T-helper 9 cell (primary cell): ENCODE measurements at places on chromosomes 6 and 20.

DNA sequence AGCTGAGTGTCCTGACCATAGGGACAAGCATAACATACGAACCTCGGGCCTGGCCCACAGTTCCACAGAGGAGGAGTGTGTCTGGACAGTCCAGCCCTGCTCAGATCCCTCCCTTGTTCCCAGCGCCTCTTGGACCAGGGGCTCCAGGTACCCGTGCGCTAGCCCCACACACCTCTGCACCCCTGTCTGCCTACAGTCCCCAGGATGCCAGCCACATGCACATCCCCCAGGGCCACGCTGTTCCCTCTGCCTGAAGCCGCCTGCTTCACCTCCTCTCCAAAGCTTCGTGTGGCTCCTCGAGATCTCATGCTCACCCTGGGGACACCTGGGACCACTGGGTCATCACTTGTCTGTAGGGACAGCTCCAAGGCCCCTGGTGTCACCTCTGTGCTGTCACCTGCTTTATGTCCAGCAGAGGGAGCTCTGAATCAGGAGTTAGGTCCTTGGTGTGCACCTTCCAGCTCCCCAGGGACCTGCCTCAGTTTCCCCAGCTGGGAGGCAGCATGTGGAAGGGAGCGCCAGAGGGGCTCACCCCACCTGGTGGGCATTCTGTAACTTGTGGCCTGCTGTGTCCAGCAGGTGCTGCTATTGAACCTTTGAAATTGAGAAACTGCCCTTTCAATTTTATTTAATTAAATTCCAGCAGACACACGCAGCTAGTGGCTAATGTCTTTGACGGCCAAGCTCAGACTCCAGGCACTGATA is 7.3 kb upstream of the YTHDF1 start:
- peak; percentile 31 for DNase-seq

GRCh38 chr20:24651976-24652345 is 182.5 kb downstream of the SYNDIG1 start:
- DNase-seq, result no peak

DNA sequence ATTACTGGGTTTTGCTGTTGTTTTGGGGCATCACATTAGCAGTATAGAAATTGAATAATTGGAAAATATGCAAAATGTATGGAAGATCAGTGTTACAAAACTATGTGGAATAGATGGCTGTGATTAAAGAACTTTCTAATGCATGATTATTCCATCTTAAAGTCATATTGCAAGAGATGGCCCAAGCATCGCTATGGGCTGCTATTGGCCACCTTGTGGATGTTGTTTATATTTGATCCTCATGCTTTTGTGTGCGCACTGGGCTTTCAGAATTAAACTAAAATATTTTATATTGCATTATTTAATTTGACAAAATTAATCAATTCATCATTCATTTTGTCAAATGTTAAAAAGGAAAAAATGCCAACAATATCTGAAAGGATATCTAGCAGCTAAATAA is 16.1 kb upstream of the HMGN3 start:
- DNase-seq, result no peak

DNA sequence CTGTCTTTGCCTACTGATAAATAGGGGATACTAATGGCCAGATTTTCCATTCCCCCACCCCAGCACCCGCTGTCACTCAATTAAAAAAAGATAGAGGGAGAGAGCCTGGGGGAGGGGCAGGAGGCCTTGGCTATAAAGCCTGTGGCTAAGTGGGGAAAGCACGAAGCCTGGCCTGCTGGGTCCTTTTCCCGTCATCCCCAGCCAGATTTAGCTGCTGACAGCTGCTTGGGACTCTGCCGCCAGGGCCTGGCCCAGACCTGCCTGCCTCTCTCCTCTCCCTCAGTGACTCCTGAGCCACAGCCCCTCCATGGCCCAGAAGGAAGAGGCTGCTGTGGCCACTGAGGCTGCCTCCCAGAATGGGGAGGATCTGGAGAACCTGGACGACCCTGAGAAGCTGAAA is at the start of gene APOBEC2:
TSS of gene APOBEC2 (plus strand) at position 162 of the 400 bp plus-strand sequence. CDS start at position 308, 146 bp downstream.
- DNase-seq, result no peak

DNA sequence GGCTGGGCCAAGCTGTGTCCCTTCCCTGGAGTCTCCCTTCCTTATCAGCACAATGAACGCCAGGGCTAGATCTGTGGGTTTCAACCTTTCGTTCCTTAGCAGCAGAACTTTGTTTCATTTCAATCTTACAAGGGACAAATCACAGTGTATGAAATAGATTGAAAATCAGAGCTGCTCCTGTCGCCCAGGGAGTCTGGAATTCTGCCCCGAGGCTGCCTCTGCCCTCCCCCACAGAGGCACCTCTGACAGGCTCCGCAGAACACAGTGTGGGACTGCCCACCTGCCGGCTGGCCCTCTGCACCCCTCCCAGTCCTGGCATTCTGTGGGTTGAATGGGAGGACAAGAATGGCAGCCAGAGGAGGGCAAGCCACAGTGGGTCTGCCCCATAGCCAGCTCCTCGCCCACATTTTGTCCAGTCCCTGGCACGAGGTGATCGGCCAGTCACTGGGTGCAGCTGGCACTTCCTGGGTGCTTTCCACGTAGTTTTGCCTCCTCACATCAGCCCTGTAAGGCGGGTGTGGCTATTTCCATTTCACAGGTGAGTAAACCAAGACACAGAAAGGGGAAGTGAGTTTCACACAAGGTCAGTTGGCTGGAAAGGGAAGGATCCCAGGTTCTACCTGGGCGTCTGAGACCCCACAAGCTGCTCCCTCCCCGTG is 26.1 kb downstream of the MANBAL start:
- no peak for DNase-seq

DNA sequence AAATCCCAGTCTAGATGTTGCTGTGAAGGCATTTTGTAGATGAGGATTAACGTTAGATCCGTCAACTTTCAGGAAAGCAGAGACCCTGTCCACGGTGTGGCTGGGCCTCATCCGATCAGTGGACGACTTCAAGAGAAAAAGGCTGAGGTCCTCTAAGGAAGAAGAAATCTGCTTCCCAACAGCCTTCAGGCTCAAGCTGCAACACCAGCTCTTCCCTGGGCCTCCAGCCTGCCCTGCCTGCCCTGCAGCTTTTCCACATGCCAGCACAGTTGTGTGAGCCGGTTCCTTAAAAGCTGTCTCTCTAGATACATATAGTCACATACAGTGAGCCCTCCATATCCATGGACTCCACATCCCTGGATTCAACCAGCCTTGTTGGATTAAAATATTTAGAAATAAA is 14.1 kb upstream of the PDE10A start:
- DNase-seq, result no peak

GRCh38 chr20:58986968-58987517 is 6.0 kb downstream of the NELFCD start:
- DNase-seq, result no peak

GRCh38 chr6:138593124-138593877 is 94.0 kb upstream of the NHSL1 start:
- DNase-seq, result peak; percentile 5

DNA sequence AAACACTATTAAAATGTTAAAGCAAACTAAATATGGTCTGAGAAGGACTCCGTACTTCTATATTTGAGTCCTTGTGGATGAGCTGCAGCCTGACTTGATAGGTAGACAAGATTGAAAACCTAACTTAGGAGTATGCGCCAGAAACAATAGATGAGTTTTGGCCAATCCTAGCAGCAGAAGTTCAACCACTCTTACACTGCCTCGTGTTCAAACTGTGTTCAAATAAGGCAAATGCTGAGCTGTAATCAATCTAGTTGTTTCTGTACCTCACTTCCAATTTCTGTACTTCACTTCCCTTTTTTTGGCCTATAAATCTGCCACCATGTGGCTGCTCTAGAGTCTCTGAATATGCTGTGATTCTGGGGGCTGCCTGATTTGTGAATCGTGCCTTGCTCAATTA is 13.2 kb upstream of the SERINC1 start:
- DNase-seq, result no peak

- no peak for DNase-seq
These were observed 474.4 kb upstream of the RNF217 start for GRCh38 chr6:124487623-124488431.

DNA sequence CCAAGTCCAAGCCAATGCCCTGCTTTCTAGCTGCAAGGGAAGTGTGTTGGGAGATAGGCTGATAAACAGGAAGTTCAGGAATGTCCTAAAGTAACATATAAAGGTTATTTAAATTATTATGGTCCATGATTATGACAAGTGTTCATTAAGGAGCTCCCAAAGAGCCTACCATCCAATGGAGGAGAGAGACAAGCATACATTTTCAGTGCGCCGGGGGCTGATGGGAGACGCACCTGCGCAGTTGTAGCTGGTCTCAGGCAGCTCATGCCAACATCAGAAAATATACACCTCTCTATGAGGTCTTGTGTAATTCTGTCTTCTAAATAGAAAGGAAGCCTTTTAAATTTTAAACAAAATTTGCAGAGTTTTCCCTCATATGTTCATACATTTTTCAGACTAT is 12.6 kb upstream of the SFT2D1 start:
- DNase-seq, result no peak

GRCh38 chr6:111980143-111980542 is 73.8 kb upstream of the CCN6 start:
- no peak for DNase-seq

- no peak for DNase-seq
These were observed 78.8 kb downstream of the PTCHD4 start for GRCh38 chr6:48032151-48032550.

- no peak for DNase-seq
These were observed 67.9 kb upstream of the MAP7 start for GRCh38 chr6:136618086-136618485.

GRCh38 chr6:30041821-30042220 is 19.2 kb upstream of the POLR1H start:
- no peak for DNase-seq

DNA sequence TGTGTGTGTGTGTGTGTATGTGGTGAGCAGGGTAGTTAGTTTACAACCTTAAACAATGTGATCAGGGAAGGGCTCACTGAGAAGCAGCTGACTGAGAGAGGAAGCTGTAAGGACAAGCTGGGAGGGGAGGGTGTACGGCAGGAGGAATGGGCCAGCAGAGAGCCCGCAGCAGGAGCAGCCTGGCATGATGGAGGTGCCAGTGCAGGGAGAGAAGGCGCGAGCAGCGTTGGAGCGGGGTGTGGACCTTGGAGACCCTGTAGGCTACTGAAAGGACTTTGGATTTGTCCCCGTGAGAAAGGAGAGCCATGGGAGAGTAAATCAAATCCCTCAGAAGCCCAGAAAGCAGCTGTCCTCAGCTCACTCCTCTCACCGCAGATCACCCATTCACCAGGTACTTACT is 18.5 kb downstream of the FAM209B start:
- DNase-seq, result no peak

- no peak for DNase-seq
These were observed 331.8 kb downstream of the EPHA7 start for GRCh38 chr6:93087606-93088005.

DNA sequence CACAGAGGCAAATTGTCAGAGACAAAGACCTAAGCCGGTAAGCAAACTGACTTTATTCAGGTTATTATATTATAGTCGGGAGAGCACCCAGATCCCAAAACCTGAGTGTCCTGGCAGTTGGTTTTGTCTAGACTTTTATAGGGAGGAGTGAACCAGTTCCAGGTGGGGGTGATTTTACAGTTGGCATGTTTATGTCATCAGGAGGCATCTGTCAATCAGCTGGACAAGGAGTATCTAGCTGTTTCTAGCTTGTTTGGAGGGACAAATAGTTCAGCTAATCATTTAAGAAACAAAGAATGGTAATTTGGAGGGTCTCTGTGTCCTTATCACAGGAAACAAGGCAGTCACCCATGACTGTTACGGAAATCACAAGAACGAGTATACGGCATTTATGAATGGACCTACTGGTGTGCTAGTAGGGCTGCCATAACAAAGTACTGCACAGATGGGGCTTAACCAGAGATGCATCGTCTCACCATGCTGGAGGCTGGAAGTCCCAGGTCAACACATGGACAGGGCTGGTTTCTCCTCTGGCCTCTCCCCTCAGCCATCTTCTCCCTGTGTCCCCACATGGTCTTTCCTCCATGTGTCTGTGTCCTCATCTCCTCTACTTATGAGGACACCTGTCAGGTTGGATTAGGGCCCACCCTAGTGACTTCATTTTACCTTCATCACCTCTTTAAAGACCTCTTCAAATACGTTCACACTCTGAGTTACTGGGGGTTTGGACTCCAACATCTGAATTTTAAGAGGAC is 122.7 kb downstream of the LY86 start:
- no peak for DNase-seq

DNA sequence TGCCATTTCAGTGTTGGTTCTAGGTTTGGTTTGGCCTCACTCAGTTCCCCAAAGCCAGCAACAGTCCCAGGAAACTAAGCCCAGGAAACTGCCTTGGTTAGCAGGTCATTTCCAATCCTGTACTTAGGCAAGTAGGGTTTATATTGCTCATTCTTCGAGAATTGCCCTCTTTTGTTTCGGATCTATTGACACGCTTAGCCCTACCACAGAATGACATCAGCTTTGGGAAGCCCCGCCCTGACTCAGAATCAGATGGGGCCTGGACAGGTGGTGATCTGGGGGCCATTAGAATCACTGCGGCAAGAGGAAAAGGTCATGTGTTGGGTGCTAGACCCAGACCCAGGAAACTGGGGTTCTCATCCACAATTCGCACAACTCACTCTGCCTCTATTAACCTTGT is 578.2 kb downstream of the QKI start:
- DNase-seq, result no peak

GRCh38 chr6:166490671-166491500 is 95.6 kb downstream of the RAMACL start:
- no peak for DNase-seq

- DNase-seq, result no peak
These were observed 202.4 kb downstream of the LY86 start for GRCh38 chr6:6790891-6791290.

- DNase-seq, result no peak
These were observed 96.5 kb downstream of the ADGRG6 start for GRCh38 chr6:142398353-142398752.

DNA sequence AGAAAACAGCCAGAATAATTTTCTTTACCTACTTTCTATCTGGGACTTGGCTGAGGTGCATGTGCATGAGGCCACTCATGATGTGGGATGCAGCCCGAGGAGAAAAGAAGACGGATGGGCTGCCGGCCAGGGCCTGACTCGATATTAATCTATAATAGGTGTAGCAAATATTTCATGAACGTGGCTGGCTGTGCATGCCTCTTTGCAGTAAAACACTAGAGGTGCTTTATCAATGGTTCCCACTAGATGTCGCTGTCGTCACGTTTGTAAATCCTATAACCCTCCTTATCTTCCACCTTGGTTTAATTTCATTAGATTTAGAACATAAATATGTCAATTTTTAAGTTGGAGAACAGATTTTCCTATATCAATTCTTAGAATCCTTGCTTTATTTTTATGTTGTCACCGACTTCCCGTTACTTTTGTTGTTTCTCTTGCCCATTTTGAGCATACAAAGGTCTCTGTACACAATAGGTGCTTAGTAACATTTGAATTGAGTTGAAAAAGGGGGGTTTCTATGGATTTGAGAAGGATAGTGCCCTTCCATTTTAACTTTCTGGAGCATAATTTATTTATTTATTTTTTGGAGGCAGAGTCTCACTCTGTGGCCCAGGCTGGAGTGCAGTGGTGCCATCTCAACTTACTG is 19.6 kb upstream of the FERMT1 start:
- peak; percentile 27 for DNase-seq

GRCh38 chr6:36368921-36369865 is 18.3 kb downstream of the ETV7 start:
- no peak for DNase-seq
